ENCODE measurements at places on chromosomes 12 and 14. TPM values are rescaled to one million over a fixed set of nuclear protein-coding genes. Genes with fewer than 3 reads are reported as not detected.

WDR89 gene
- total RNA-seq: 8.0 TPM

EXOC3L4 gene
- total RNA-seq: 2.3 TPM

MIP gene
- not detected for total RNA-seq

PCK2 gene
- total RNA-seq: 21.8 TPM

IQSEC3 gene
- total RNA-seq: 0.05 TPM

HNF1A gene
- 4.7 TPM for total RNA-seq

PLBD1 gene
- 4.6 TPM for total RNA-seq

INSM2 gene
- total RNA-seq: 0.05 TPM

EIF2S3B gene
- 0.36 TPM for total RNA-seq

REP15 gene
- total RNA-seq: 0.30 TPM

NOVA1 gene
- total RNA-seq: 4.7 TPM

KRT6C gene
- total RNA-seq: not detected

ZNF641 gene
- 5.4 TPM for total RNA-seq

GRIN2B gene
- total RNA-seq: 4.9 TPM
